ENCODE measurements at places on chromosomes 16 and 17. TPM values are rescaled to one million over a fixed set of nuclear protein-coding genes. Genes with fewer than 3 reads are reported as not detected.
A peak's percentile ranks its signal among the peaks of the same experiment; 100 is the strongest.

DNA sequence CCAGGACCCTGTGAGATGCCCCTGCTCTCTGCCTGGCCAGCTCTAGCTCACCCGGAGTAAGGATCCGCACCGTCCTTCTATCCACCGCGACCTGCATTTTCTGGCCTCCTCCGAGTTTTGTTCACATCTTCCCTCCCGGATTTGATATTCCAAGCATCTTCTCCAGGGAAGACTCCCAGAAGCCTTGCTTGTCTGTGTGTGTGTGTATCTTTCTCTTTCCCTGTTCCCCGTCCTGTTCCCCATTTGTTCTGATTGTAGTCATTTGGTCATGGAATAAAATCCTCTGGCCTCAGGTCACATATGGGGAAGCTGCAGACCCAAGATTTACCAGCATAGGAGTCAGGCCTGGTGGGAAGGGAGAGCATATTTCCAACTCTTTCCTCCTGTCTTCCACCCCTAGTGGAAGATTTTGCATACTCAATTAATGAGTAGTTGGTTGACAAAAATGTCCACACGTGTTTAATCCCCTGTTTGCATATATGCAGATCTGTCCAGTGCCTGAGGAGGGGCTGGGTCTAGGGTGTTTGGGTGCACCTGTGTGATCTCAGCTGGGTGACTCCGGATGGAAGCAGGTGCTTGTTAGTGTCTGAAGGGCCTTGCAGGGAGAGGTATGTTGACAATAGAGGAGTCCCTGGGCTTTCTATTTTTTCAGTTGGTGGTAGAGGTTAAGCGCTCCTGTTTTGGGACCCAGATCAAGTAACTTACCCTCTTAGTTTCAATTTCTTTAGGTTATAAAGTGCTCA lies 1.9 kb downstream of the PRAC1 start:
- no peak overlapping the region for H3K27ac ChIP-seq
- DNase-seq: no peak
- H3K27me3 ChIP-seq: peaks cover 16% of the 10 kb centered on the region
- no peaks in the 10 kb centered on the region for H3K36me3 ChIP-seq

DNA sequence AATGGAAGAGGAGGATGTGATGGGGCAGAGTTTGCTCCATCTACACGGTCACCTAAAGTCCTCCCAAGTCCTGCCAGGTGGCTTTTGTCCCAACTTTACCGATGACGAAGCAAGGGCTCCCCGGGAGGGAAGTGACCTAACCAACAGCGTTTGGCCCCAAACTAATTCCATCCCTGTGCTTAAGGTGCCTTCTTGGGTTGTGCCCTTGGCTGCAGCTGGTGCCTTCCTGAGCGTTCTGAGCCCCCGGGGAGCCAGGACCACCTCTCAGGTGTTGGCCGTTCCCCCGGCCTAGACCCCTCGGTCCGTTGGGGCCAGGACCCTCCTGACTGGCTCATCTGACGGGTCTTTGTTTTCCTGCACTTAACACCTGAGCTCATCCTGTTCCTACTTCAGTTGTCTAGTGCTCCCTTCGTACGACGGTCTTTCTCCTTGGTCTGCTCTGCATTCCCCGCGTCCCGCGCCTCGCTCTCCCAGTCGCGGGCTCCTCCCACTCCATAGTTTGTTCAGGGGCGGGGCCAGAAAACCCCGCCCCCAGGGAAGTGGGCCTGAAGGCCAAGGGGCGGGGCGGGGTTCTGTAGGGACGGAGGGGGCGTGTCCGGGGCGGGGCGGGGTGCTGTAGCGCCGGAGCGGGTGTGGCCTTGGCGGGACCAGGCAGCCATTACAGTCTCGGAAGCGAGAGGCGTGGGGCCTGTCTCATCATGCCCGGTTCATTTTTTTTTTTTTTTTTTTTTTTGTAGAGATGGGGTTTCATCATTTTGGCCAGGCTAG lies 822 bp upstream of the ZSCAN10 start:
- DNase-seq: peak; percentile 94
- H3K27me3 ChIP-seq: no peaks in the 10 kb centered on the region
- no peak overlapping the region for H3K4me3 ChIP-seq

Gene OTOA
- total RNA-seq: 0.06 TPM

DNA sequence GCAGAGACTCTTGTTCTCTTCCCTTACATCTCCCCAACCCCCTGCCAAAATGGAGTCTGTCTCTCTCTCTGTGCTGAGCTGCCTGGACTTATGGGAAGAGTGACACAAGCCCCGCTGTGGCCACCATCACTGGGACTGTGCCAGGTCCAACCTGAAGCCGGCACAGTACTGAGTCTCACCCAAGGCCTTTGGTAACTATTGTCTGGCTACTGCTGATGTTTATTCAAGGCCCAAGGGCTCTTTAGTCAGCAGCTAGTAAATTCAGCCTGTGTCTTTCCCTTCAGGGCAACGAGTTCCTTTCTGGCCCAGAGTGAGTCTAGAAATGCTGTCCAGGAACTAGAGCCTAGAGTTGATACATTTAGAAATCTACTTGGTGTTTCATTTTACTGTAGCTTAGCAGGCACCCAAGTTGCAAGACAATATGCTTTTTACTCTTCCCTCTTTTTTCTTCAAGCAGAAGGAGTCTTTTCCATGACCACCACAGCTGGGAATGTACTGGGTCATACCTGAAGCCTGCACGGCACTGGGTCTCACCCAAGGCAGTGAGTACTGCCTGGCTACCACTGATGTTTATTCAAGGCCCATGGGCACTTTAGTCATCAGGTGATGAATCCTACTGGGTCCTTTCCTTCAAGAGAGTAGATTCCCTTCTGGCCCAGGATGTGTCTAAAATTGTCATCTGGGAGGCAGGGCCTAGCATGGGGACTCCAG lies 17.7 kb downstream of the EFCAB5 start:
- no peak overlapping the region for H3K27ac ChIP-seq
- no peak overlapping the region for H3K4me3 ChIP-seq
- H3K4me1 ChIP-seq: no peaks in the 10 kb centered on the region
- DNase-seq: no peak

DNA sequence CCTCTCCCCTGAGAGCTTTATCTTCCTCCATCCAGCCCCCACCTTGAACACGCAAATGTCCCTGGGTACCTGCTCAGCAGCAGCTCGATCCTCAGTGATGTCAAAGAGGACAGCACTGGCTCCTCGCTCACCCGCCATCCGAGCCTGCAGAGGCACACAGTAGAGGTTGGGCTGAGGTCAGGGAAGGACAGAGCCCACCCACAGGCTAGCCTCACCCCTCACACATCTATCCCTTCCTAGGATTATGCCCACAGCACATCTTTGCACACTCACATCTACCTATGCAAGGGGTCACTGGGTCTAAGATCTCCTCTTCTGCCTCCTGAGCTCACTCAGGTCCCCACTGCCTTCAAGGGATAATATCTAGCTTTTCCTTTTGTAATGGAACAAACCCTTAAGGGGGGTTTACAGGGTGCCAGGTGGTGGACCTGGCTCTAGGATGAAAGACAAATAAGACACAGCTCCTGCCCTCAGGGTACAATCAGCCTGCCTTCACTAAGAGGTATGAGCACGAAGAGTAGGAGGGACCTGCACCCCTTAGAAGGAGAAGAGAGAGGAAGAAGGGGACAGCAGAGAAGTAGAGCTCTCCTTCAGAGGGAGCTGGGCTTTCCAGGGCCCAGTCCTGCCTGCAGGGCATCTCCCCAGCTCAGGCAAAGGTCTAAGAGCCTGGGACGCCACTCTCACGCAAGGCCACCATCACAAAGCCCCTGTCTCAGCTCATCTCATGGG lies 11.6 kb upstream of the SUPT4H1 start:
- DNase-seq: no peak
- no peaks in the 10 kb centered on the region for H3K4me1 ChIP-seq
- no peaks in the 10 kb centered on the region for H3K36me3 ChIP-seq
- H3K4me3 ChIP-seq: no peak overlapping the region
- H3K27me3 ChIP-seq: no peaks in the 10 kb centered on the region

- H3K36me3 ChIP-seq: no peaks in the 10 kb centered on the region
- no peak overlapping the region for H3K4me3 ChIP-seq
- no peak overlapping the region for H3K27ac ChIP-seq
- no peaks in the 10 kb centered on the region for H3K27me3 ChIP-seq
- no peak for DNase-seq
Measured at GRCh38 chr16:75095204-75095621, 21.4 kb downstream of the LDHD start.

GRCh38 chr17:55582897-55583296 lies 71.6 kb upstream of the SMIM36 start:
- no peaks in the 10 kb centered on the region for H3K27me3 ChIP-seq
- H3K36me3 ChIP-seq: no peaks in the 10 kb centered on the region
- DNase-seq: no peak
- no peaks in the 10 kb centered on the region for H3K4me1 ChIP-seq
- no peak overlapping the region for H3K27ac ChIP-seq

Gene CCL7
- not detected for total RNA-seq

- H3K27me3 ChIP-seq: no peaks in the 10 kb centered on the region
- H3K36me3 ChIP-seq: no peaks in the 10 kb centered on the region
- no peak overlapping the region for H3K4me3 ChIP-seq
- H3K4me1 ChIP-seq: no peaks in the 10 kb centered on the region
- H3K27ac ChIP-seq: no peak overlapping the region
- no peak for DNase-seq
Measured at GRCh38 chr17:43728081-43728480, 30.5 kb downstream of the SOST start.

Gene SLC6A2
- total RNA-seq: not detected

Gene C16orf74
- 0.37 TPM for total RNA-seq

DNA sequence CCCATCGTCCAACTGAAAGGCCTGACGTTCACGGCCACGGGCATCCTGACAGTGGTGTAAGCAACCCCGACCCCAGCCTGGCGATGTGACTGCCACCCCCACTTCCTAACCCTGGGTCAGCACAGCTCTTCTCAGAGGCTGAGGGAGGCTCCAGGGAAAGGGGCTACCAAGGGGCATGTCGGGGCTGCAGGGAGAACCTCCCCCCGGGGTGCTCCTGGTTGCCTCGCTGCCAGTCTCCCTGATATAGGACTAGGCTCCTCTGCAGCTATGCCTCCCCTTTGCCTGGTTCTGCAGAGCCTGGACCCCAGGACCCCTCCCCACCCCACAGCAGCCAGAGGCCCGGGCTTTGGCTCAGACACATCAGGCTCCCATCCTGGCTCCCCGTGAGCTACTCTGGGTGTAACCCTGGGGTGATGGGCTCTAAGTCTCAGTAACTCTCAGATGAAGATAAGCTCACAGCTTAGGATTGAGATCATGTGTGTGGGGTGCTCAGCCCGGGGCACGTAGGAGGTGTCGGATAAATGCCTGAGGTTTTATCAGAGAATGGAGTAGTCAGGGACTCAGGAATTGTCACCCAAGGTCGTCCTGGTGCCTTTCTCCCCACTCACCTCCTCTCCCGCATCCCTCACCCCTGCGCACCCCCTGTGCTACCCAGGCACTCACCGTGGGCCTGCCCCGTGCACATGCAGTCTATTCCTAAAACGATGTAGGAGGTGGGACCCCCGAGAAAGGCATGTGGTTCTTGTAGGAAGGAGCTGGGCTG lies 10.6 kb downstream of the ITGAD start:
- H3K4me1 ChIP-seq: no peaks in the 10 kb centered on the region
- H3K27ac ChIP-seq: no peak overlapping the region
- no peaks in the 10 kb centered on the region for H3K27me3 ChIP-seq
- DNase-seq: no peak
- H3K4me3 ChIP-seq: no peak overlapping the region

DNA sequence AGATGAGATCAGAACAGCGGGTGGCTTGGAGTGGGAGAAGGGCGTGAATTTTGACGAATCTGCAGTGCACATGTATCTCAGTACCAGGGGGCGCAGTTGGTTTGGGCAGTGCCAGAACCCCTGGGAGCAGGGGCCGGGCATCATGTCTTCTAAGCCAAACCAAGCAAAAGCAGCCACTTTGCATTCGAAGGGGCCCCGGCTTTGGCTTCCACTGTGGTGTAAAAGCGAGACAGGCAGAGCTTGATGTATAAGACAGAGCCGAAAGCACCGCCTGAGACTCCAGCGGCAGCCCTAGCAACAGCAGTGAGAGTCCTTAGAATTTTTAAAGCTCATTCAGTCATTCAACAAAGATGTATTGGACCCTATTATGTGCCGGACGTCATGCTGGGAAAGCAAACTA lies 3.8 kb upstream of the XYLT1 start:
- no peaks in the 10 kb centered on the region for H3K4me1 ChIP-seq
- DNase-seq: no peak
- H3K4me3 ChIP-seq: no peak overlapping the region

- H3K4me3 ChIP-seq: no peak overlapping the region
- H3K27me3 ChIP-seq: no peaks in the 10 kb centered on the region
- H3K4me1 ChIP-seq: peaks cover 11% of the 10 kb centered on the region
- no peaks in the 10 kb centered on the region for H3K36me3 ChIP-seq
- no peak for DNase-seq
- no peak overlapping the region for H3K27ac ChIP-seq
Measured at GRCh38 chr17:83086907-83087787, 7.7 kb downstream of the METRNL start.

Gene OTOP2
- total RNA-seq: not detected

DNA sequence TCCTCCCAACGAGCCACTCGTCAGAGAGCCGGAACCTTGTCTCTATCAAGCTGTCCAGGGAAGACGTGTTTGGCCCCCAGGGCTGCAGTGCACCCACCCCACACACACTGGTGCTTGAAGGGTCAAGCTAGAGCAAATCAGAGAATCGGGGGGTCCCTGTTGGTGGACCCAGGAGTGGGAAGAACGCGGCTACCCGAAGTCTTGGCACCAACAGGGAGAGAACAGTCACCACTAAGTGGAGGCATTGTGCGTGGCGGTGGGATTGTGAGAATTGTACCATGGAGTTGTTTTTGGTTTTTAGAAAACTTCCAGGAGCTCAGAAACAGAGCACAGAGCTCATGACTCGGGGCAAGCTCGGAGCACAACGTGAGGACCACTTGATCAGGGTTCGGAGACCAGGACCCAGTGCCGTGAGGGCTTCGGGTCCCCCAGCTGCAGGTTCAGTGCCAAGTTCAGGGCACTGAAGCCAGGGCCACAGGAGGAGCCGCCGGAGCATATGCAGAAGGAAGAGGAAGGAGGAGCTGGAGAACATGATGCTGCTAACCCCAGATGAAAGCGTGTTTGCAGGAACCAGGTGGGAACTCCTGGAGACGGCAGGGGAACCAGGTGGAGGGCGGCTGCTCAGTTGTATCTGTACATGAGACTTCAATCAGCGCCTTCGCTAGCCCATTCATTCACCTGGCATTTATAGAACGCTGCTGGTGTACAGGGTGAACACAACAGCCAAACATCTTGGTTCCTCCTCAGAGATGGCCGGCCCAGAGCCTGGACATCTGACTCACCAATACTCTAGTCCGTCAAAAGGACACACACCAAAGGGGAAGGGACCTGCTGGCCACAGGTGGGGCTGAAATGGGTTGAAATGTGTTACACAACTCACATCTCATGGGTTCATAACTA lies 42.8 kb downstream of the METRNL start:
- no peak overlapping the region for H3K27ac ChIP-seq
- no peak for DNase-seq
- H3K4me3 ChIP-seq: no peak overlapping the region
- no peaks in the 10 kb centered on the region for H3K4me1 ChIP-seq
- no peaks in the 10 kb centered on the region for H3K27me3 ChIP-seq

- no peak overlapping the region for H3K4me3 ChIP-seq
- H3K4me1 ChIP-seq: no peaks in the 10 kb centered on the region
- H3K27me3 ChIP-seq: no peaks in the 10 kb centered on the region
- no peak overlapping the region for H3K27ac ChIP-seq
- no peak for DNase-seq
Measured at GRCh38 chr17:36777118-36777517, 160.2 kb upstream of the LHX1 start.

- H3K4me1 ChIP-seq: peaks cover 7% of the 10 kb centered on the region
- no peaks in the 10 kb centered on the region for H3K27me3 ChIP-seq
- H3K36me3 ChIP-seq: no peaks in the 10 kb centered on the region
Measured at GRCh38 chr17:46769531-46770438, 48.7 kb downstream of the WNT3 start.
